Endothelial cell of coronary artery (primary cell): ENCODE measurements at places on chromosomes 7 and 10. TPM values are rescaled to one million over a fixed set of nuclear protein-coding genes. Genes with fewer than 3 reads are reported as not detected.

Gene C7orf33
- total RNA-seq = not detected in 2 replicates

Gene SORBS1
- total RNA-seq = 0.28 and 0.54 TPM in 2 replicates

Gene NUTM2D
- 0.75 and 0.81 TPM in 2 replicates for total RNA-seq

Gene CCT6A
- 275 and 339 TPM in 2 replicates for total RNA-seq

Gene SH2B2
- 0.90 and 1.7 TPM in 2 replicates for total RNA-seq

Gene SPDYE8
- not detected in 2 replicates for total RNA-seq

Gene SGPL1
- total RNA-seq = 19.2 and 35.5 TPM in 2 replicates

Gene SFRP4
- 0.09 and 8.9 TPM in 2 replicates for total RNA-seq

Gene TMEM120A
- total RNA-seq = 26.1 and 26.7 TPM in 2 replicates

Gene STEAP2
- total RNA-seq = 0.81 and 1.2 TPM in 2 replicates

Gene FAM241B
- total RNA-seq = 0.18 and 0.28 TPM in 2 replicates

Gene RBM17
- 51.0 and 61.2 TPM in 2 replicates for total RNA-seq

Gene BMPER
- 0.45 and 8.8 TPM in 2 replicates for total RNA-seq

Gene PTPRN2
- total RNA-seq = 0.18 and 0.85 TPM in 2 replicates

Gene BTBD16
- 0.09 TPM in 1 of 2 replicates, not detected in the other for total RNA-seq

Gene NEURL1
- under 0.01 and 0.09 TPM in 2 replicates for total RNA-seq

Gene PNLIPRP3
- total RNA-seq = not detected in 2 replicates

Gene HOXA7
- total RNA-seq = 0.45 and 1.0 TPM in 2 replicates

Gene WDR86
- not detected in 2 replicates for total RNA-seq

Gene CLDN4
- total RNA-seq = under 0.01 TPM in 1 of 2 replicates, not detected in the other

Gene STOX1
- 0.09 TPM in 2 replicates for total RNA-seq

Gene TFEC
- 1.0 and 7.8 TPM in 2 replicates for total RNA-seq

Gene LRMDA
- 2.1 and 7.9 TPM in 2 replicates for total RNA-seq

Gene TLX1
- 0.18 TPM in 1 of 2 replicates, not detected in the other for total RNA-seq

Gene CRYGN
- total RNA-seq = not detected in 2 replicates

Gene RELN
- total RNA-seq = 1.9 and 3.4 TPM in 2 replicates

Gene GSTO2
- total RNA-seq = 0.18 and 0.66 TPM in 2 replicates

Gene LRRC17
- 5.7 and 20.7 TPM in 2 replicates for total RNA-seq

Gene NXPH1
- not detected in 2 replicates for total RNA-seq

Gene WNT8B
- total RNA-seq = not detected in 2 replicates

Gene GPR158
- under 0.01 and 0.38 TPM in 2 replicates for total RNA-seq
